ENCODE measurements at places on chromosomes 16 and 17.

GRCh38 chr17:2120586-2121335 is 65.9 kb downstream of the HIC1 start:
- peak; percentile 58 for DNase-seq

- DNase-seq = no peak
These were observed 111.3 kb downstream of the CHD9 start for GRCh38 chr16:53166099-53166498.

DNA sequence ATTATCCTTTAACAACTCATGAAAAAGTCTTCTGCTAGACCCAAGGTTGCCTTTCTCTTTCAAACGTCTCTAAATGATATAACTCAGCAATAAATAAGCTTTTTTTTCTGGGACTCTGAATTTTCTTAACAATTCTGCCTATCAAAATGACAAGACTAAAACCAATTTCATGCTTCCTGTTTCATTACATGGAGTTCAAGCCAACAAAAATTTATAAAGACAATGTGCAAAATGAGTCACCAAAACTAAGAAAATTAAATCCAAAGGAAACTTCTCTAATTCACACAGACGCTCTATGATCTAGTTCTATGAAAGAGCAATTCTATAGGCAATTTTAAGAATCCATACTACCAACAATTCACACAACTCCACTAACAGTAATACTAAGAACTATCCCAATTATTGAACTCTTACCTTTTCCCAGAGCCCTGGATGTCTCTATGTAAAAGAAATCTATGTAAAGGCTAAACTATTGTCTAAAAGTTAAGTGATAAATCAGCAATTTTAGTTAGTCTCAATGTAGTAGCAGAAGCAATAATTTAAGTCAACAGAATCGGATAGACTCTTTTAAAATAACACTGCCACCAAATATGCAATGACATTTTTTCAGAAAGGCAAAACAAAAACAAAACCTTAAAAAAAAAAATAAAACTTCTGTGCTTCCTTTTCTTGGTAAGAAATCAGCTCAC is 44.2 kb downstream of the ZZEF1 start:
- DNase-seq = no peak

GRCh38 chr16:28985211-28986041 is 574 bp downstream of the LAT start:
- no peak for DNase-seq

GRCh38 chr17:76635659-76636360 is 7.7 kb downstream of the ST6GALNAC1 start:
- DNase-seq = peak; percentile 23

GRCh38 chr17:72943826-72944689 is 148.4 kb downstream of the SLC39A11 start:
- no peak for DNase-seq

DNA sequence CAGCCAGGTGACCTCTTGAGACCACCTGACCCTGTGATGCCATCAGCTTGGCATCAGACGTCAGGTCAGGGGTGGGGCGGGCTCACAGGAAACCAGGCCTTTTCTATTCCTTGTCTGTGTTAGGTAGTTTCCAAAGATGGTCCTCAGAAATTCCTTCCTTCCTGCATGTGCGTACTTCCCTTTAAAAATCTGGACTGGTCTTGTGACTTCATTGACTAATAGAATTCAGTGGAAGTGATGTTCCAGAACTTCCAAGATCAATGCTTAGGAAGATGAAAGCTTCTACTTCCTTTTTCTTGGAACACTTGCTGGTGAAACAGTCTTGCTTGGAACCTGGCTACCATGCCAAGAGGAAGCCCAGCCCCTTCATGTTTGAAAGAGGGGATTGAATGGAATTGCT is 10.0 kb upstream of the N4BP1 start:
- no peak for DNase-seq

- DNase-seq = no peak
These were observed 565.2 kb downstream of the CDH8 start for GRCh38 chr16:61471023-61471422.

DNA sequence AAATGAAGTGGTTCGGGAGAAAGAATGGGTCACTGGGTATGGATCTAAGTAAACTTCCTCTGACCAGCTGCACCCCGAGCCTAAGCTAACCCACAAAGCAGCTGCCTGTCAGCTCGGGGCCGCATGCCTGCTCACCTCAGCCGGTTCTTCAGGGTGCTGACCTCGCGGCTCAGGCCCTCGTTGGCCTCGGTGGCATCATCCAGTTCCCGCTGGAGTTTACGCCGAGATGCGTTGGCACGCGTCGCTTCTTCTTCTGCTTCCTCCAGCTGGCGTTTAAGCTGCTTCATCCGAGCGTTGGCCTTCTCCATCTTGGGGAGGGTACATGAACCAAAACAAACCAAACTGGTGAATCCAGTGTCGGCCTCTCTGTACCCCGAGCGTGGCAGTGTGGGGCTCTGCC is 41.1 kb downstream of the NDEL1 start:
- DNase-seq = no peak

GRCh38 chr17:4948166-4948930 is at the start of gene PFN1:
Gene PFN1 (minus strand): TSS chr17:4948530. CDS start chr17:4948394, 136 bp downstream.
- DNase-seq = peak; percentile 91

DNA sequence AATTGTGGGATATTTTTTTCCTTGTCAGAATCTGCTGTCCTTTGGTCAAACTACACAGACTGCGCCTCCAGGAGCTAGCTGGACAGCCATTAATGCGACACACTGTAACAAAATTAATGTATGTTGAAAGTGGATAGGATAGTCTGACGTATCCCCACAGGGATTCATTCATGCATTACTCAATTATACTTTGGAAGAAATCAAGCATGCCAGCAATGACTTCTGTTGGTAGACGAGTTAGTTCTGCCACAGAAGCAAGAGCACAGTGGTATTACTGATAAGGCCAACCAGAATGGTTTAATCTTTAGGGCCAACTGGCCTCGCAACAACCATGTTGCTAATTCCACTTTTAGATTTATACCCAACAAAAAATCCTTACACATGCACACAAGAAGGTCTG is 106.4 kb upstream of the TOB1 start:
- no peak for DNase-seq

GRCh38 chr17:61221181-61221580 is 178.5 kb upstream of the TBX2 start:
- no peak for DNase-seq

DNA sequence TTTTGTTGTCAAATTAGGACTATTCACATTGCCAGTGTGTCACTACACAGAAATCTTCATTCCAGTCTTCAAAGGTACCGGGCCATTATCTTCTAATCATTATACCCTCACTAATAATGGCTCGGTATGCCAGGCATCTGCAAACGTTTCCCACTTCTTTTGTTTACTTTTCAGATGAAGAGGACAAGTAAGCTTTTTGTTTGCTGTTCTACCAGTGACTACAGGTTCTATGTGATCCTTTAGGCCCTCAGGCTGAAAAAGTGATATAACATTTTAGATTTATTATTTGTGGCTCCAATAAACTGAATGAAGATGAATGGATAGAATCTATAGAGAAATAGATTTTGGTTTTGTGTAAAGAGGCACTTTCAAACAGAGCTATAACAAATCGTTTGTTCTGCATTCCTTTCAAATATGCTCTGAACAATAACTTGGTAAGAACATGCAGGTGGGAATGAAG is 403 bp upstream of the KRTAP3-1 start:
- DNase-seq = no peak

DNA sequence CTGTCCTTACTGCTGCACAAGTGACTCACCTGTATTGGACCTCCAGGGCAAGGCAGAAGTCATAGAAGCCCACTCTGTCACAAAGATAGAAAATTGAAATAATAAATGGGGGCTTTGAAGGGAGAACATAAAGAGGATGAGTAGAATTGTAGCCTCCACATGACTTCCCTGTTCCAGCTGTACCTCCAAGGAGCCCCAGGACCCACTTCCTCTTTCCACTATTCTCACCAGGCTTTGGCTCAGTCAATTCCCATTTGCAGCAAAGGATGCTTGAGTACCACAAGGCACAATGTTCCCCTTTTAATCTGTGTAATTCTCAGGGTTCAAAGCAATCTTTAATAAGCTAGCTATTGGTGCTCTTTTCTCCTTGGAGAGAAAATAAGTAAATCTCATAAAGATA is 512.1 kb downstream of the TOX3 start:
- no peak for DNase-seq

DNA sequence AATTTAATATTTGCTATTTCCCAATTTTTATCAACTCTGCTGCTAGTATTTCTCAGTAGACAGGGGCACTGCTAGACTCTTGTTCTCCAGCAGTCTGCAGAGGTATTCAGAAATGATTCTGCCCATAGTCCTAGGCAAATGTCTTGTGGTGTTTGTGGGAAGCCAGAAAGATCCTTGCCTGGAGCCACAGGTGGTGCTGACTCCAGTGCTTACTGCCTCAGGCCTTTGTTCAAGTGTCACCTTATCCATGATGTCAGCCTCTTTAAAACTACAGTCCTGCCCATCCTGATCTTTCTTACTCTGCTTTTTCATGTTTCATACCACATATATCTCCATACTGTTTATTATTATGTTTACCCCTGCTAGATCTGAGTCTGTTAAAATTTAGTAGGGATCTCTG is 26.5 kb downstream of the ZSWIM7 start:
- no peak for DNase-seq

DNA sequence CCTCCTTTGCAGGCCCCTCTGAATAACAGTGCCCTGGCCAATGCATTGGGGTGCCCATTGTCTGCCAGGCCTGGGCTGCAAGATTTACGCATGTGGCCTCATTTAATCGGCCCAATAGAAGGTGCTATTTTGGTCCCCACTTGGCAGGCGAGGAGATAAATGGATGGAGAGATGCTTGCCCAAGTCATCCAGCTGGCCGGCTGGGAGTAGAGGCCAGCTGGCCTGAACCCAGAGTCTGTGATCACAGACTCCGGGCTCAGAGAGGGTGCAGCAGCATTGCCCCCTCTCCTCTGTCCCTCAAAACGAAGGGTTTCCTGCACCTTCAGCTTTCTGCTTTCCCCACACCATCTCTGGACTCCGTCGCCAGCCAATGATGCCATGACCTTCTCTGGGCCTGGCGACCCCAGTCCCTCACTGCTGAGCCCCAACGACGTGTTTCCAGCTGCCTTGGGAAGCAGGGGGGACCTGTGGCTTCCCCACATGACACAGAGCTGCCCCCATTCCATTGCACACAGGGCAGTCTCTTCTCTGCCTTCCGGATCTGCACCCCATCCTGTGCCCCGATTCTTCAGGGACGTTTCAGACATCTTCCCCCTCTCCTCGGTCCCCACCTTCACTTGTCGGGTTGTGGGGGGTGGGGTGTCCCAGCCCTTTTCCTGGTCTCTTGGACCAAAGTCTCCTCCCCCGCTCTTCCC is 3.5 kb upstream of the ADGRG1 start:
- DNase-seq = no peak

GRCh38 chr16:60214311-60214710 is 1480.2 kb upstream of the GOT2 start:
- no peak for DNase-seq

Measured in AG08395 (cell line).